ENCODE measurements at places on chromosomes 12 and 14. TPM values are rescaled to one million over a fixed set of nuclear protein-coding genes. Genes with fewer than 3 reads are reported as not detected.

Gene BATF
- total RNA-seq, result 1.0 TPM

Gene LPAR5
- total RNA-seq, result 1.0 TPM

Gene PTPRQ
- 3.7 TPM for total RNA-seq

Gene FOXA1
- total RNA-seq, result not detected

Gene PAX9
- total RNA-seq, result 0.52 TPM

Gene ABCC9
- 111 TPM for total RNA-seq
